ENCODE measurements at places on chromosomes 1 and 21. TPM values are rescaled to one million over a fixed set of nuclear protein-coding genes. Genes with fewer than 3 reads are reported as not detected.
A peak's percentile ranks its signal among the peaks of the same experiment; 100 is the strongest.

CFHR4 gene
- total RNA-seq = not detected

RHOC gene
- total RNA-seq = 78.2 TPM

PODN gene
- total RNA-seq = 0.17 TPM

DNA sequence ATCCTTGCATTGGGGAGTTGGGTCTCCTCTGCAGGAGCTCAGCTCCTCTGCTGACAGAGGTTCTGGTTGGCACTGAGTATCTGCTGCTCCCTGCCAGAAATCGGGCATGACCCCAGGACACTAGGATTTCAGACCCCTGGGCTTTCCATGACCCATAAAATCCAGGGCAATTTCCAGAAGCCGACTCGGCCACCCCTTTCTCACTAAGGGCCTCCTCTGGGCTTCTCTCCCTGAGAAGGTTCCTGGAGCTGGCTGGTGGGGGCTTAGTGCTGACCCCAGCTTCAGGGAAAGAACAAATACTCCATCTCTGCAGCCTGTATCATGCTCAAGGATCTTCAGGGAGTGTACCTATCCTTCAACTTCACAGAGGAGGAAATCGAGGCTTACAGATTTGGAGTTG, 603.4 kb downstream of the PTPRU start:
- no peak for DNase-seq
- H3K4me1 ChIP-seq = no peaks in the 10 kb centered on the region
- H3K27me3 ChIP-seq = no peaks in the 10 kb centered on the region
- H3K36me3 ChIP-seq = peaks cover 9% of the 10 kb centered on the region
- H3K4me3 ChIP-seq = no peak overlapping the region

DNA sequence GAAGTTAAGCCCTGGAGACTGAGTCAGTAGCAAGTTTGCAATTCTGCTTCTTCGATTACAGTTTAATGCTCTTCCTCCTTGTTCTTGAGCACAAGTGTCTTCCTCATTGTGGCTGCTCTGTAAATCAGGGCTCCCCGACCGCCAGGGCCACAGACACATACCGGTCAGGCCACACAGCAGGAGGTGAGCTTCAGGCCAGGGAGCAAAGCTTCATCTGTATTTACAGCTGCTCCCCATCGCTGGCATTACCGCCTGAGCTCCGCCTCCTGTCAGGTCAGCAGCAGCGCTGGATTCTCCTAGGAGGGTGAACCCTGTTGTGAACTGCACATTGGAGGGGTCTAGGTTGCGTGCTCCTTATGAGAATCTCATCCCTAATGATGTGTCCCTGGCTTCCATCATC, 1.7 kb upstream of the TRAPPC10 start:
- peak; percentile 53 for DNase-seq
- no peak overlapping the region for H3K27ac ChIP-seq
- no peaks in the 10 kb centered on the region for H3K36me3 ChIP-seq

CFAP141 gene
- total RNA-seq = not detected

UBL4B gene
- total RNA-seq = not detected

CXADR gene
- total RNA-seq = 150 TPM

C1orf87 gene
- total RNA-seq = 0.33 TPM

DNA sequence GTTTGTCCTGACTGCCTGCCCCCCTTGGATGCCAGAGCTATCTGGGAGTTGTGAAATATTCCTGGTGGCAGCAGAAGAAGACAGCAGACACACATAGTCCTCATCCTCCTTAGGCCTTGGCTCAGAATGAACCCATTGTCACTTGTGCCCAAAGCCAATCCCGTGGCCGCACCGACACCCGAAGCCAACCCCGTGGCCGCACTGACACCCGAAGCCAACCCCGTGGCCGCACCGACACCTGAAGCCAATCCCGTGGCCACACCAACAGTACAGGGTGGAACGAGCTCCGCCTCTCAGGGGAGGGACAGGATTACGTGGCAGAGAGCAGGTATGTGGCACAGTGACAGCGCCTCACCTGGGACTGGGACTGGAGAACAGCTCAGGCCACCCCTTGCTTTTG, 186.7 kb downstream of the PRDM16 start:
- no peak overlapping the region for H3K27ac ChIP-seq
- no peaks in the 10 kb centered on the region for H3K4me1 ChIP-seq
- peaks cover 2% of the 10 kb centered on the region for H3K36me3 ChIP-seq
- DNase-seq = no peak

DNA sequence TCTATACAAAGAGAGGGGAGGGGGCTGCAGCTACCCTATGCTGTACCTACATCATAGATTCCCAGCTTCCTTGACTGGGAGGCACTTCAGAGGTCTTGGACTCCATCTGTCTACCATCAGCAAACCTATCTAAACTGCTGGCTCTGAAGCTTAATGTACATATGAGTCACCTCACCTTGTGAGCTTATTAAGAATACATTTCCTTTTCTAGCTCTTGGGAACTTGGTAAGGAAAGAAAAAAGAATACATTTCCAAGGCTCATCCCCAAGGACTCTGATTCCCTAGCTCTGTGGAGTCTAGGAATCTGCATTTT, 50.0 kb upstream of the PRELP start:
- H3K27me3 ChIP-seq = no peaks in the 10 kb centered on the region
- no peaks in the 10 kb centered on the region for H3K4me1 ChIP-seq
- no peak overlapping the region for H3K27ac ChIP-seq
- H3K36me3 ChIP-seq = no peaks in the 10 kb centered on the region
